ENCODE measurements at places on chromosomes 1 and 21. TPM values are rescaled to one million over a fixed set of nuclear protein-coding genes. Genes with fewer than 3 reads are reported as not detected.

Gene COA7
- total RNA-seq: 20.7 TPM

Gene ATP1B1
- 110 TPM for total RNA-seq

Gene MMEL1
- total RNA-seq: 2.7 TPM

Gene ADCY10
- total RNA-seq: 0.28 TPM

Gene ADAMTS1
- 0.26 TPM for total RNA-seq

Gene MATN1
- total RNA-seq: 0.37 TPM

Gene FAM3B
- not detected for total RNA-seq

Gene AMY1C
- total RNA-seq: not detected

Gene KRTCAP2
- total RNA-seq: 156 TPM

DNA sequence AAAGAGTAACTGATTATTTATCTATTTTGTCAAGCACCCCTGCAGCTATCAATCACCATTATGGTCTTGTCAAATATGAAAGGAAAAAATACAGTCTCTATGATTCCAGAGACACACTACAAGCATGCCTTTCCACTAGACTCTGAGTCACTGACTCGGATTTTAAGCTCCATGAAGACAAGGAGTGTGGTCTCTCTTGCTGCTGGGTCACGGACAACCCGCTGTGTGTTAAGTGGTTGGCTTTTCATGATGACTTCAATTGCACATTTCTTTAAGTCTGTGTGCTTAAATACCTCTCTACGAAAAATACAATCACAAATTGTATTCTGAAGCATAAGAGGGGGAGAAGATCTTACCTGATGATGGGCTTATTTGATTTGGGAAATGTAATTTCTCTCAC lies 14.0 kb upstream of the GNG4 start:
- no peak overlapping the region for H3K27ac ChIP-seq
- H3K4me1 ChIP-seq: no peaks in the 10 kb centered on the region
- H3K4me3 ChIP-seq: no peak overlapping the region
- H3K27me3 ChIP-seq: no peaks in the 10 kb centered on the region
- DNase-seq: no peak

- no peaks in the 10 kb centered on the region for H3K27me3 ChIP-seq
- no peak overlapping the region for H3K4me3 ChIP-seq
- no peak for DNase-seq
- no peaks in the 10 kb centered on the region for H3K36me3 ChIP-seq
- no peak overlapping the region for H3K27ac ChIP-seq
- H3K4me1 ChIP-seq: no peaks in the 10 kb centered on the region
These were observed 25.7 kb downstream of the DNAJC11 start for GRCh38 chr1:6675941-6676340.

DNA sequence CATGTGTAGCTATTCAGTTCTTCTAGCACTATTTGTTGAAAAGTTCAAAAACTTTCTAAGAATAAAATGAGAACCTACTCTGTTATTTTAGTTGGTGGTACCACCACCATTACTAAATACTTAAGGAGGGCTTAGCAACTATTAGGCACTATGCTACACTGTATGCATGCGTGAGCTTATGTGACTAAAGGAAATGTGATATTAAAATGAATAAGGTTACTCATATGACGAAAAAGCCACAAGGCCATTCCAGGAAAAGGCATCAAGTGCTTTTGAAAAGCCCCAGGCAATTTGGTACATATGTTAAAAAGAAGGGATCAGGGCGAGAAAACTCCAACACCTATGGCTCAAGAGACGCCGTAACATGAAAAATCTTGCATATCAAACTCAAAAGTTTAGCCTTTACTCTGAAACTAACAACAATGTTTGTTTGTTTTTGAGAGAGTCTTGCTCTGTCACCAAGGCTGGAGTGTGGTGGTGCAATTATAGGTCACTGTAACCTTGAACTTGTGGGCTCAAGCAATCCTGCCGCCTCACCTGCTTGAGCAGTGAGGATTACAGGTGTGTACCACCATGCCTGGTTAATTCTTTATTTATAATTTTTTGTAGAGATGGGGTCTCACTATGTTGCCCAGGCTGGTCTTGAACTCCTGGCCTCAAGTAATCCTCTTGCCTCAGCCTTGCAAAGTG lies 42.5 kb downstream of the EPRS1 start:
- no peak overlapping the region for H3K4me3 ChIP-seq
- no peaks in the 10 kb centered on the region for H3K4me1 ChIP-seq
- no peaks in the 10 kb centered on the region for H3K27me3 ChIP-seq
- H3K36me3 ChIP-seq: peaks cover 43% of the 10 kb centered on the region
- H3K27ac ChIP-seq: no peak overlapping the region
- no peak for DNase-seq

DNA sequence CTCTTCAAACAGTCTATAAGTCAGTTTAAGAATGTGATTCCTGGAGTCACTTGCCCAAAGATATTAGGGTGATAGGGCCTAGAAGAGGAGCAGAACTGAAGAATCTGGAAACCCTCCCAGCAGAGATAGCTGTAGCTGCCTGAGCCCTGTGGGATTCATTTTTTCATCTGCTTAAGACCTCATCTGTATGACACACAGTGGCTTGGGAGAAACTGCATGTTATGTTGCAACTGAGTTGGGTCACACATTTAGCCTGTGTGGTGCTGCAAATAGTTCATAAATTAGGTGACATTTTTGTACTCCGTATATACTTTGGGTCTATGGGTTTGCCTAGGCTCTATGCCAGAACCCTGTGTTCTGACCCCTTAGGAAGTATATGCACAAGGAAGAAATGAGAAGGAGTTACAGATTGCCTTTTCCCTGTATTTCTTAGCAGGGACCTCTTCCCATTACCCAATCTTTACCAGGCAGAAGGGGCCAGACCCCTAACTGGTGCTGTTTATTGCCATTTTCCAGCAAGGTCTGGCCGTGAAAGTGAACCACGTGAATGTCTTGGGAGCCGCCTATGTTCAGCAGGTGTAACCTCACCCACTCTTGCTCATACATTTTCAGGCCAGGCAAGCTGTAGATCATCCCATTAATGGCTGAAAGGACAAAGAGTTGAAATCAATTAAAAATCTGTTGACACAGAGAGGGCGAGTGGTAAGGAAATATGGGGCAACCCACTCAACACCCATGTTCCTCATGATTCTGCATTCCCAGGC lies 41.9 kb upstream of the SLC19A2 start:
- DNase-seq: no peak
- no peaks in the 10 kb centered on the region for H3K36me3 ChIP-seq
- peak overlapping the region; percentile 89 for H3K27ac ChIP-seq
- H3K27me3 ChIP-seq: no peaks in the 10 kb centered on the region

DNA sequence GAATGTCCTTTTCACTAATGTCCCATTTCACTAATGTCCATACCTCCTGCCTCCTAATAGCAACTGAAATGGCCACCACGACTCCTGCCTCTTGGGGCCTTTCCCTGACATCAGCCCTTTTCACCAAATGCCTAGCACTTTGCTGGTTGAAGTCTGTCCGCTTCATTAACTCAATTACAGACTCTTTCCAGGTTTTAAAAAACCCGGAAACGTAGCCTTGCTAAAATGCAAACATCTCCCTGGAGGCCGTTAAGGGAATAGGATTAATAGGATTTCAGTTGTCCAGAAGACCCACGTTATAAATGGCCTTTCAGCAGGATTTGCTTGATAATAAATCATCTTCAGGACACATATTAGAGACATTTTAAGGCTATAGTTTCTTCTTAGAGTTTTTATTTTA lies 25.7 kb upstream of the ERO1B start:
- H3K27ac ChIP-seq: no peak overlapping the region
- no peaks in the 10 kb centered on the region for H3K27me3 ChIP-seq
- no peaks in the 10 kb centered on the region for H3K36me3 ChIP-seq
- H3K4me3 ChIP-seq: no peak overlapping the region
- DNase-seq: no peak

DNA sequence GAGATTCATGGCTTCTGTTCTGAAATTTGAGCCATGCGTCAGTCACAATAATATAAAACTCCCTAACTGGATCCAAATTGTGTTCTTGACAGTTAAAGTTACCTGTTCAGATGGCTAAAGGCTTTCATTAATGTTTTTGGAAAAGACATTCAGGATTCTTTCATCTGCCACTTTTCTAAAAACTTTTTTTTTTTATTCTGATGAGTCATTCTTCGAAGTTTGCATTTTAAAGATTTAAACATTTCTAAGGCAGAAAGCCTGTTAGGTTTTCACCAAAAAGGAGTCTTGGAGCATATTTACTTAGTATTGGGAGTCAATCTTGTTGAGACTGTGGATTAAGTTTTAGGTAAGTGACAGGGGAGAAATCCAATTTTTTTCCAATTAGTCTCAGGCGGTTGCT lies 18.9 kb upstream of the SDC3 start:
- no peaks in the 10 kb centered on the region for H3K36me3 ChIP-seq
- H3K27ac ChIP-seq: no peak overlapping the region
- no peaks in the 10 kb centered on the region for H3K4me1 ChIP-seq
- H3K4me3 ChIP-seq: no peak overlapping the region

- no peak overlapping the region for H3K27ac ChIP-seq
- 0 out of 2 replicates have a peak, but pooled peaks cover 8% of the 10 kb centered on the region for H3K27me3 ChIP-seq
- H3K4me1 ChIP-seq: no peaks in the 10 kb centered on the region
- no peak overlapping the region for H3K4me3 ChIP-seq
These were observed 20.7 kb upstream of the MAPKAPK2 start for GRCh38 chr1:206663832-206664652.

DNA sequence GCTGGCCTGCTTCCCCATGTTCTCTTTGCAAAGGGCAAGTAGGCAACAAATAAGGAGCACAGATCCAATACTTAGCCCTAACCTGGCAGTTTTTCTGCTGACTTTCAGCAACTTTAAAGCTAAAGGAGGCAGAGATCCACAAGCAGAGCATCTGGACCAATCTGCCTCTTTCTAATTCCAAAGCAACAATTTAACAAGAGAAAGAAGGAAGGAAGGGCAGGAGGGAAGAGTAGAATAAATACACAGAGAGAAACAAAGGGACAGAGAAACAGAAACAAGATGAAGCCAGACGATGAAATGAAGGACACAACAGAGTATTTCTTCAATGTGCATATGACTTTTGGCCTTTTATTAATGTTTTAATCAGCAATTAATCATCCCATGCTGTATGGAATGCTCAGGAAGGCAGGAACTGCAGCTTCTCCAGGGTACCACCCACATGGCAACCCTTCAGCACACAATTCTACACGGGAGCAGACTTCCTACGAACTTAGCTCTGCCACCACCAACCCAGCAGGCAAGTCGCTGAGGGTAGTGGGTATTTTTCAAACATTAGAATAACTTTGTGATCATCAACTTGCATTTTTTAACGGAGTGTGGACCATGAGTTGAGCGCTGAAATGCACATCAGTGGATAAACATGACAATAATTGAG lies 15.3 kb downstream of the CLCC1 start:
- no peak for DNase-seq
- no peak overlapping the region for H3K4me3 ChIP-seq
- H3K27ac ChIP-seq: no peak overlapping the region
- H3K4me1 ChIP-seq: no peaks in the 10 kb centered on the region
- H3K36me3 ChIP-seq: peaks cover 29% of the 10 kb centered on the region

- no peaks in the 10 kb centered on the region for H3K27me3 ChIP-seq
- DNase-seq: no peak
- H3K4me3 ChIP-seq: no peak overlapping the region
- H3K36me3 ChIP-seq: no peaks in the 10 kb centered on the region
These were observed 107.8 kb downstream of the NFIA start for GRCh38 chr1:61190153-61190552.

DNA sequence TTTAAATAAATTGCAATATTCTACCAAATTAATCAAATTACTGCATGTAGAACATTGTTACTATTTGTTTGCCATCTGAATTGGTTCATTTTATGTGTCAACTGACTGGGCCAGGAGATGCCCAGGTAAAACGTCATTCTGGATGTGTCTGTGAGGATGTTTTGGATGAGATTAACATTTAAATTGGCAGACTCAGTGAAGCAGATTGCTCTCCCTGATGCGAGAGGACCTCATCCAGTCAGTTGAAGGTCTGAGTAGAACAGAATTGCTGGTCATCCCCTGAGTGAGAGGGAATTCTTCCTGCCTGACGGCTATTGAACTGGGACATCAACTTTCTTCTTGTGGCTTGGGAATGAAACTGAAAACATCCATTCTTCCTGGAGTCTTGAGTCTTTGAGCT lies 122.0 kb upstream of the GREM2 start:
- no peaks in the 10 kb centered on the region for H3K4me1 ChIP-seq
- peaks cover 15% of the 10 kb centered on the region for H3K27me3 ChIP-seq
- H3K36me3 ChIP-seq: no peaks in the 10 kb centered on the region
- DNase-seq: no peak

DNA sequence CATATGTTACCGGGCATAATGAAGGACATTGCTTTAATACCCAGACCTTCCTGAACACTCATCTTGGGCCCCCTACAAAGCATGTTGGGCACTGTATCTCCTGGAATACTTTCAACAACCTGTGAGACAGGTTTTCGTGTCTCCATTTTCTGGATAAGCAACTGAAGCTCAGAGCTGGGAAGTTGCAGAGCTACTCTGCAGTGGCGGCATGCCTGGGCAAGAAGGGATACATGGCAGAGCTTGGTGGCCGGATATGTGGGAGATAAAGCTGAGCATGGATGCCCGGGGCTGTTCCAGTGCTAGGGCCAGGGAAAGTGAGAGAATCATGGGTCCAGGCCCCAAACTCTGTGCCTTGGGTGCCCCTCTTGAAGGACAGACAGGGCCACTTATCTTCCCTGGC lies 71.6 kb upstream of the KCND3 start:
- no peak for DNase-seq
- H3K4me1 ChIP-seq: no peaks in the 10 kb centered on the region
- peaks cover 91% of the 10 kb centered on the region for H3K27me3 ChIP-seq
- H3K36me3 ChIP-seq: no peaks in the 10 kb centered on the region
- H3K27ac ChIP-seq: no peak overlapping the region

DNA sequence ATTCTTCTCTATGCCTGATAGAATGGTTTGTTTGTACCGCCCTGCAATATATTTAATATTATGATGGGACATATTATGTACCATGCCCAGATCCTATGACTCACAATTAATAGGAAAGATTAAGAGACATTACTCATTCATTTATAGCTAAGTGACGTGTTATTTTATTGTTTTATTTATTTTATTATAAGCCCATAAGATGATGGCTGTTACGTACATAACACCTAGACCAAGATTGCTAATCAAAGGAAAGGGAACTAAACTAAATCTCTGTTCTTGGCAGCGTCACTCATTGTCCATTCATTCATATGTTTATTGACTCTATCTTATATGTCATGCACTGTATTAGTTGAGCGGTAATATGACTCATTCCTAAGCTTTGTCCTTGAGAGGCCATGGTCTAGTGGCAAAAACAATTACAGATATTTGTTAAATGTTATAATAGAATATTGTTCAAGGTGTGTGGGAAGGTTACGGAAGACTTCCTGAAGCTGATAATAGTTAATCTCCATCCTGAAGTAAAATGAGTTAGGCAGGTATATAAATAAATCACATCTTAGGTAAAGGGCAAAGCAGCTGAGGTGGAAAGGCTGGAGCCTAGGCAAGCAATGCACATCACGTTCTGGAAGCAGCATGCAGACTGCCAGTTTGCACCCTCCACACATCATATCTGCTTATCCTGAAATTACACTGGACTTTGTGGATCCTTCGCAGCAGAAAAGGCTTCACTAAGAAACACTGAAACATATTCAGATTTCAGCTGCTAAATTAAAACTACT lies 16.6 kb upstream of the CD55 start:
- no peak overlapping the region for H3K27ac ChIP-seq
- H3K36me3 ChIP-seq: no peaks in the 10 kb centered on the region
- no peak overlapping the region for H3K4me3 ChIP-seq
- DNase-seq: no peak
- H3K27me3 ChIP-seq: no peaks in the 10 kb centered on the region

GRCh38 chr1:91805311-91805801 lies 80.6 kb downstream of the TGFBR3 start:
- peaks cover 45% of the 10 kb centered on the region for H3K4me1 ChIP-seq
- H3K36me3 ChIP-seq: no peaks in the 10 kb centered on the region
- H3K27me3 ChIP-seq: no peaks in the 10 kb centered on the region
- peak overlapping the region; percentile 90 for H3K27ac ChIP-seq
- H3K4me3 ChIP-seq: no peak overlapping the region
